ENCODE measurements at places on chromosomes 6 and 20.

- no peak for DNase-seq
Observed at GRCh38 chr6:157613011-157613522, 210.0 kb upstream of the SNX9 start.

- no peak for DNase-seq
Observed at GRCh38 chr6:14079433-14079832, 38.1 kb upstream of the CD83 start.

GRCh38 chr6:35341557-35341956 is 801 bp upstream of the PPARD start:
- DNase-seq, result no peak

GRCh38 chr6:16437984-16438383 is 199.6 kb downstream of the GMPR start:
- DNase-seq, result no peak

GRCh38 chr6:166705069-166705468 is 78.0 kb upstream of the RPS6KA2 start:
- DNase-seq, result no peak

- no peak for DNase-seq
Observed at GRCh38 chr6:16105854-16106253, 23.0 kb upstream of the MYLIP start.

- no peak for DNase-seq
Observed at GRCh38 chr6:118744261-118744941, 93.0 kb upstream of the CEP85L start.

DNA sequence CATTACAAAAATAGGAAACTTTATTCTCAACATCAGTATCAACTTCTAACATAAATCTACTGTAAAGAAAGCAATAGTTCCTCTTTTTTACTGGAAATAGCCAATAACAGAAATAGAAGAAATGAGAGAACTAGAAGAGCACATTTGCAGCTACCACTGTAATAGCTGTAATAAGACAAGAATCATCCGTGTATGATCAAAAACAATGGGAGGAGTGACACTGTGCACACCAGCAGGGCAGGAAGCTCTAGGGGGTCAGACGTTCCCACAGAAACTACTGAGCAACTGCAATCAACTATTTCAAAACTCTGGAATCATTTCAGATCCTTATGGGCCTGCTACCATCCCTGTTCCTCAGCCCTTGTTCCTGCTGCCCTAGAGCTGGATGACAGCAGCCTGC is 43.7 kb downstream of the NINL start:
- no peak for DNase-seq

- DNase-seq, result no peak
Observed at GRCh38 chr6:78605909-78606446, 261.4 kb upstream of the IRAK1BP1 start.

DNA sequence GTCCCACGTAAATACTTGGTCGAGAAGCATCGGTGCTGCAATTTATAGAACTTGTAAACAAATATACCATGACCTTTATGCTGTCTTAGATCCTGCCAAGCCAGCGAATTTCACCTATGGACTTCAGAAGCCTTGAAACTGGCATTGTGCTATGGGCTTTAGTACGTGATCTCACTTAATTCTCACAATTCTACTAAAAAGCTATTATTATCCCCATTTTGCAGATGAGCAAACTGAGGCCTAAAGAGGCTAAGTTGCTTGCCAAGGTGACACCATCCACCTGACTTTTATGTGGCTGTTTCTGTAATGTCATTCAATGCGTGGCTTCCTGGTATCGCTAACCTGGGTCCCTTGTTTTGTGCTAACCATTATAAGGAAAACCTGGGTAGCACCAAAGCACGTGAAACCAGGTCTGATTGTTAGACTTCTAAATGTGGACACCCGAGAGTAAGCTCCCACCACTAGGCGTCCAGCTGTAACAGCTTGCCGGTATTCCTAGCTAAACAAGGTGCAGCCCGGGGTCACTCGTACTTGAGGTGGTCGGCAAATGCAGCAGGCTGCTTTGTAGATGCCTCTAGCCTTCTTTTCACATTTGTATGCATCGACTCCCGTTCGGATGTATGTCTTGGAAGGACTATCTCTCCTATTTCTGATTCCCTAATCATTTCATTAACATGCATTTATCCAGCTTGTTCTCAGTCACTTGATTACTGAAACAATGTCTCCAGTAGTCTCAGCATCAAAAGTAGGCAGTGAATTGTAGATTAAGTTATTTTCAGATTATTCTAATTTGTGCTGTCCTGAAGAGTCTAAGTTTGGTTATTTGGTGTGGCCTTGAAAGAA is 1.1 kb downstream of the SYNJ2 start:
- DNase-seq, result no peak

GRCh38 chr6:130105996-130106704 is 87.8 kb downstream of the L3MBTL3 start:
- no peak for DNase-seq

GRCh38 chr20:42978184-42978974 is 211.3 kb downstream of the PTPRT start:
- no peak for DNase-seq

DNA sequence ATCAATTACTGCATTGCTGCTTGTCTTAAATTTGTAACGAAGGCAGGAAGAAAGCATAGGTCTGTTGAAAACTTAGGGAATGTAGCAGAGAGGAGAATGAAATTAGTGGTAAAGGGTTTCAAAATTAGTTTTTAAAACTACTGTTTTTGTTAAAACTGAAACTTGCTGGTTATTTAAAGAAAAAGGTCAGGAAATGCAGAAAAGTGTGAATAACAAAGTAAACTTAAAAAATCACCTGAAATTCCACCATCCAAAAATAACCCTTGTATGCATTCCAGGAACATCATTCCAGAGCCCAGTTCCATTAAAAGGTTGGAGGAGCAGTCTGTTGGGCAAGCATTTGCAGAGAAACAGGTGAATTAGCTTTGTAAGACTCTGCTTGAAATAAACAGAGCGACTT is 3.1 kb upstream of the MOXD1 start:
- no peak for DNase-seq

DNA sequence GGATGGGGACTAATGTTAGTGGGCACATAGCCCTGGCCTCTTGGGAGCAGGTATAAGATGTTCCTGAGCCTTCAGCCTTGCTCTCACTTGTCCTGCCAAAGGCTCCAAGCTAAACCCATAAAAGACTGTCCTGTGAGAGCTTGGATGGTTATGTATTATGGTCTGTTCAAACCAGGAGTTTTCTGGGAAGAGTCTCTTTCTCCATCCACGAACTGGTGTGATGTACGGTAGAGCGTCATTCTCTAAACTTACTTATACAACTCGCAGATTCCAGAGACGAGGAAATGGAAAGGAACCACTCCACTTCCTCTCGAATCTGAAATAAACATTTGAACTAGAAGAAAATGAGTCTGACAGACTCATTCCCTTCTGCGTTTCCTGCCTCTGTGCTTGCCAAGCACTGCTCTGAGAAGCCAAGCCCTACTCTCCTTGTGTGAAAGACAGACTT is 5.3 kb downstream of the SOBP start:
- no peak for DNase-seq

GRCh38 chr20:56222945-56223344 is 25.6 kb upstream of the MC3R start:
- no peak for DNase-seq

GRCh38 chr20:51507216-51508036 is 35.1 kb downstream of the NFATC2 start:
- DNase-seq, result no peak

GRCh38 chr20:41395667-41396664 is 29.3 kb upstream of the EMILIN3 start:
- no peak for DNase-seq

DNA sequence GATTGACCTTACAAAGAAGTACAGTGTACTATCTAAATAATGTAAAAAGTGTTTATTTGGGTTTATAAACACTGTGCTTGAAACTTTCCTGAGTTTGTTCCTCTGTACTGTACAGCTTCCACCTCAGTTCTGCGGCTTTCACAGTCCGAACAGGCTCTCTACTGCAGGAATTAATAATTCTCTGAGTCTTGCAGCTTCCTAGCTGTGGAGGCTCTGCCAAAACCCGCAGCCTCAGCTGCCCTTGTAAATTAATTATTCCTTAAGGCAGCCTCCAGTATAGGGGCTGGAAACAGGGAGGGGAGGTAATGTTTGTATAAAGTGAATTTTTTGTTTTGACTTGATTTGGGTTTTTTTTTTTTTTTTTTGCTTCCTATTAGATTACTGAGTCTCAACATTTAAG is 19.2 kb downstream of the TSPYL4 start:
- no peak for DNase-seq

DNA sequence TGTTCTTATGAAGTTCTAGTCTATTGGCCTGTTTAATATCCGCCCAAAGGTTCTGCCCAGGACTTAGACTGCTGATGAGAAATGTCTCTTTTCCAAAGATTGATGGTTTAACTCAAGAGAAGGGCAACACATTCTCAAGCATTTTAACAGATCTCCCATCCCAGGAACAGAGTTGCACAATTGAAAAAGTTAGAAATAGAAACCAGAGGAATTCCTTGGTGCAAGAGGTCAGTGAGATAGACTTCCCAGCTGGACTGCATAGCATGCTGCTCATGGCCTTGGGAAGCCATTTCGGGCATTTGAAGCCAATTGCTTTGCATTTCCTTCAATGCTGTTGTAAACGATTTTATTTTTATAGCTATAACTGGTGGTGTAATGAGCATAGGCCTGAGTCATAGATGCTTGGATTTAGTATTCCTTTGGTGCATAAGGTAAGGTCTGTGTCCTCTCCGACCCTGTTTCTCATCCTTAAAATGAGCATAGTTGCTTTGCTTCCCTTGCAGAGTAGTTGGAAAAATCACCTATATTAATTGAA is 292.2 kb upstream of the JAG1 start:
- DNase-seq, result no peak

DNA sequence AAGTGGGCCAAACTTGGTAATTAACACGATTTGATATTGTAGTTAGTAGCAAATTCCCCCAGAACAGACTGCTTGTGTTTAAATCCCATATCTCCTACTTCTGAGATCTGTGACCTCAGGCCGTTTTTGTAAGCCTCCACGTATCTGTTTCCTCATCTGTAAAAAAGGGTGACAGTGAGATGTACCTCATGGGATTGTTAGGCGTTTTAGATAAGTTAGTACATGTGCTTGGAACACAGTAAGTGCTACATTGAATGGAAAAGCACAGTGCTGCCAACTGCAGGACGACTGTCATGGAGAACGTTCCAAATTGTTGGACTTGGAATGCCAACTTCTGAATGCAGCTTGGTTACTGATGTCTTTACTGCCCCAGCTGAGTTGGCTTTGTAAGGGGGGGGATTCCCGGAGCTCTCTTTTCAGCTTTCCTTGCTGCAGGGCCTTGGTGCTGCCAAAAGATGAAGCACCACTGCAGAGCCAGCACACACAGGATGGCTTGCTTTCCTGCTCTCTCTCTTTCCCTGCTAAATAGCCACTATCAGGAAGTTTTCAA is 108.6 kb downstream of the OPN5 start:
- peak; percentile 12 for DNase-seq

- DNase-seq, result no peak
Observed at GRCh38 chr6:53888931-53889330, 94.1 kb downstream of the LRRC1 start.

- no peak for DNase-seq
Observed at GRCh38 chr6:165448210-165448609, 138.8 kb upstream of the C6orf118 start.

DNA sequence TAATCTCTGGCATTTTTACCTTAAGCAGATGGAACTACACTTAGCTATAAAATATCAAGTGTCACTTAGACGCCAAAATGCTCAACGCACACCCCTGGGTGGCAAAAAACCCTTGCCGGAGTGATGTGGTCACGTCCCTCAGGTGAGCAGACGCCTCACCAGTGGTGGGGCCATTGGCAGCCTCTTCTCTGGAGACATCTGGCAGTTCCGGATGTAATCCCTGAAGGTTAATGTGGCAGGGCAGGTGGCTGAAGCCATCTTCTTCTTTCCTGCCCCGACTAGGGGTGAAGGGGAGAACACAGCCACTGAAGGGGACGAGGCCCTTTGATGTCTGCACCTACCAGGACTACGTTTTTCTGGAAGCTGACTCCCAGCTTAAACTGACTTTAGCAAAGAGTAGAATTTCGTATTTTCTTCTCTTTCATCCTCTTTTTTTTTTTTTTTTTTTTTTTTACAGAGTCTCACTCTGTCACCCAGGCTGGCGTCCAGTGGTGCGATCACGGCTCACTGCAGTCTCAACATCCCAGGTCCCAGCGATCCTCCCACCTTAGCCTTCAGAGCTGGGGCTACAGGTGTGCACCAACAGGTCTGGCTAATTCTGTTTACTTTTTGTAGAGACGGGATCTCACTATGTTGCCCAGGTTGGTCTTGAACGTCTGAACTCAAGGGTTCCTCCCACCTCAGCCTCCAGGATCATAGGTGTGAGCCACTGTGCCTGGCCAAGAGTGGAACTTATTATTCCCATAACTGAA is 152.1 kb downstream of the TTLL2 start:
- no peak for DNase-seq

- DNase-seq, result no peak
Observed at GRCh38 chr6:106100755-106101154, 14.6 kb downstream of the PRDM1 start.

DNA sequence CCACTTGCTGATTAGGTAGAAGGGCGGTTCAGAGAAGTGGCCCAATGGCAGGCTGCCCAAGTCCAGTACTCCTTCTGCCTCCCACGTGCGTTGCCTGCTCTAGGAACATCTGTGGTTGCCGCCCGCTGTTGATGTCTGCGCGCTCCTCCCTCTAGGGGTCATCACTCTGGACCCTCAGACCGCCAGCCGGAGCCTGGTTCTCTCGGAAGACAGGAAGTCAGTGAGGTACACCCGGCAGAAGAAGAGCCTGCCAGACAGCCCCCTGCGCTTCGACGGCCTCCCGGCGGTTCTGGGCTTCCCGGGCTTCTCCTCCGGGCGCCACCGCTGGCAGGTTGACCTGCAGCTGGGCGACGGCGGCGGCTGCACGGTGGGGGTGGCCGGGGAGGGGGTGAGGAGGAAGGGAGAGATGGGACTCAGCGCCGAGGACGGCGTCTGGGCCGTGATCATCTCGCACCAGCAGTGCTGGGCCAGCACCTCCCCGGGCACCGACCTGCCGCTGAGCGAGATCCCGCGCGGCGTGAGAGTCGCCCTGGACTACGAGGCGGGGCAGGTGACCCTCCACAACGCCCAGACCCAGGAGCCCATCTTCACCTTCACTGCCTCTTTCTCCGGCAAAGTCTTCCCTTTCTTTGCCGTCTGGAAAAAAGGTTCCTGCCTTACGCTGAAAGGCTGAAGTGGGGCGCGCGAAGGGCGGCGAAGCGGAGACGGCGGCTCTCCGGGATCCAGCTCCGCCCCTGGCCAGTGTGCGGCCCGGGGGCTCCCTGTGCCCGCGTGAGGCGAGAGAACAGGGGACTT is 8.5 kb downstream of the TRIM15 start:
- no peak for DNase-seq

DNA sequence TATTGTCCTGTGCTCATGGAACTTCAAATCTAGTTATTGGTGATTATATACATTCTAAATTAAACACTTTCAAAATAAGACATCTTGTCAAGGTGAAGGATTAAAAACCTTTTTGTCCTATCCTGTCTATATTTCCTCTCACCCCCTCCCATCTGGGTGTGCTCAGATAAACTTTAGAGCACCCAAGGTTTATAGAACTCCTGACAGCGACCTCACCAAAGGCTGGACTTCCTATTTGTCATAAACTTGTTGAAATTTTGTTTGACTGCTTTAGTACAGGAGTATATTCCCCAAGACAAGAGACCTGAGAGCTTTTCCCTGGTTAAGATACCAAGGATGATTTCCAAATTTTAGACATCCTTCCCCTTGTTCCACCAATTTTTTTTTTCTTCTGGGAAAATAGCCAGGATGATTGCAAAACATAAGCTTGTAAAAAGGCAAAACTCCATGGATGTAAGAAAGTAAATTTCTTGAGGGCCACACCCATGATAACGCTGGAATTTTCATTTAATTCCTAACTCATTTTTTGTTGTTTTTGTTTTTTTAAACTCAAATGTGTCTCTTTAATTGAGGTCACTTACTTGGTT is 33.0 kb downstream of the CARMIL1 start:
- DNase-seq, result no peak

GRCh38 chr6:42260972-42261371 is 43.3 kb upstream of the MRPS10 start:
- DNase-seq, result no peak
